ENCODE measurements at places on chromosomes 2 and 18.

- DNase-seq, result no peak
Measured at GRCh38 chr2:56008661-56009431, 85.3 kb upstream of the EFEMP1 start.

- no peak for DNase-seq
Measured at GRCh38 chr2:46704593-46704992, 211.0 kb downstream of the MCFD2 start.

DNA sequence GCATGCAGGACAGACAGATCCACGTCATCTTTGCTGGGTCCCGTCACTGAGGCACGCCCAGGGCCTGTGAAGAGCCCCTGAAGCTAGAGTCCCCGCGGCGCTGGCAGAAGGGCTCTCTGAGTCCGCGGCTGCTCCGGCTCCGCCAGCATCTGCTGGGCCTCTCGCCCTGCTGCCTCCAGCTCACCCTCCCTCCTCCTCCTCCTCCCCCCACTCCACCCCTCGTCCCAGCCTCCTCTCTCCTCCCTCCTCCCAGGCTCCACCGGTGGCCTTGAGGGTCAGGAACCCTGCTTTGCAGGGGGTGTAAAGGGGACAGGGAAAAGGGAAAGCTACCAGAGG is at the start of gene TNS1:
TSS of gene TNS1 (minus strand) at position 151 of the 336 bp plus-strand sequence. CDS start at position 28, 123 bp downstream.
- DNase-seq, result no peak

GRCh38 chr2:151782378-151783132 is 45.7 kb downstream of the ARL5A start:
- DNase-seq, result peak; percentile 57

DNA sequence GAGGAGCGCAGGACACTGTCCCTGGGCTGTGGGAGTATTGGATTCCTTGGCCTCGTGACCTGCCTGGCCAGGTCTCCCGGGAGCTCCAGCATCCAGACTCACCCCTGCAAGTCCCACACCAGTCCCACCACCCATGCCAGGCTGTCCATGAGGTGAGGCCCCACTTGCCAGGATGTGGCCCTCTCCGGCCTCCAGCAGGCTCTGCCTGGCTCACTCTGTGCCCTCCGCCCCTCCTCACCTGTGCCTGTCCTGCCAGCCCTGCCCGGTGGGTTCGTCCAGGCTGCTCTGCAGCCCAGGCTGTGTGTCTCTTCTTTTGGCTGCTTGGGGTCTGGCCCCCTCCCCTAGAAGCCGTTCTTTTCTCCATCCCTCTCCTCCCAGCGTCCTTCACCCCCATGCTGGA is 436.8 kb upstream of the MYT1L start:
- no peak for DNase-seq

DNA sequence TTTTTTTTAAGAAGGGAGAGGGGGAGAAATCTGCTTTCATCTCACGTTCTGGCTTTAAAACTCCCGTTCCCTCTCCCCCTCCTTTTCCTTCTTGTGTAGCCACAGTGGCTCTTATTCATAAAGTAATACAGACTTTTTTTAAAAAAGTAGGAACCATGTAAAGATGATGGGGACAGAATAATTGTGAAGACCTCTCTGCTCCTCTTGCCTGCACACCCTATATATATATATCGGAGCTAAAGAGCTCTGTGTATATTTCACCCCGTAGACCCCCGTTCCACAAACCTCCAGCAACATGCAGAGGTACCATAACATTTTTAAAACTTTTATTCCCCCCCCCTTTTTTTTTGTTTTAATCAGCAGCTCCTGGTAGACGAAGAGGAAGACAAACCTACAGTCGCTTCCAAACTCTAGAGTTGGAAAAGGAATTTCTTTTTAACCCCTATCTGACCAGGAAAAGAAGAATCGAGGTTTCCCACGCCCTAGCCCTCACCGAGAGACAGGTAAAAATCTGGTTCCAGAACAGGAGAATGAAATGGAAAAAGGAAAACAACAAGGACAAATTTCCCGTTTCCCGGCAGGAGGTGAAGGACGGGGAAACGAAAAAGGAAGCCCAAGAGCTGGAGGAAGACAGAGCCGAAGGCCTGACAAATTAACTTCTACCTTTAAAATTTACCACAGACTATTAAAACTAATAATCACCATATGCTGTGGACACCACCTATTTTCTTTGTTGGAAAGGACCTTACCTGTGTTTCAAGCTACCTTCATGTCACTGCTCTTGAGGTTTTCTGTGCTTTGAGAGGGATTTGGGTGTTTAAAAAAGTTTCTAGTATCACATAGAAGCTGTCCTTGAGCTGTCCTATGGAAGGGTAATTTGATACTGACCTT is 1.7 kb downstream of the HOXD8 start:
- no peak for DNase-seq

DNA sequence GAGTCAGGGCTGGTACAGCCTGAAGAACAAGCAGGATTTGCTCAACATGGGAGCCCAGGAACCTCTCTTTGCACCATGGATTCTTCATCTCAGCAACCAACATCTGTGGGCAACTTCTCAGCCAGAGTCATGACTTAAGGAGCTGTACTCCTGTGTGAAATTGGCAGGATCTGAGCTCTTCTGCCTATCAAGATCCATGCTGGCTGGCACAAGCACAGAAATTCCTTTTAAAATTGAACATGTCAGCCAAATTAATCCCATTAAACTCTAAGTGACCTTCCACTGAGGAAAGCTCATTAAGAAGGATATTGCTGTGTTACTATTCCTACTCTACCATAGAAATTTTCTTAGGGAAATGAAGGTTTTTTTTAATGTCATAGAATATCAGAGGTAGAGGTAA is 110.5 kb upstream of the SCG2 start:
- no peak for DNase-seq

Measured in CMK (cell line).